H9 (cell line): ENCODE measurements at places on chromosomes 7 and 10. TPM values are rescaled to one million over a fixed set of nuclear protein-coding genes. Genes with fewer than 3 reads are reported as not detected.

The TEX47 gene
- not detected in 2 replicates for total RNA-seq

DNA sequence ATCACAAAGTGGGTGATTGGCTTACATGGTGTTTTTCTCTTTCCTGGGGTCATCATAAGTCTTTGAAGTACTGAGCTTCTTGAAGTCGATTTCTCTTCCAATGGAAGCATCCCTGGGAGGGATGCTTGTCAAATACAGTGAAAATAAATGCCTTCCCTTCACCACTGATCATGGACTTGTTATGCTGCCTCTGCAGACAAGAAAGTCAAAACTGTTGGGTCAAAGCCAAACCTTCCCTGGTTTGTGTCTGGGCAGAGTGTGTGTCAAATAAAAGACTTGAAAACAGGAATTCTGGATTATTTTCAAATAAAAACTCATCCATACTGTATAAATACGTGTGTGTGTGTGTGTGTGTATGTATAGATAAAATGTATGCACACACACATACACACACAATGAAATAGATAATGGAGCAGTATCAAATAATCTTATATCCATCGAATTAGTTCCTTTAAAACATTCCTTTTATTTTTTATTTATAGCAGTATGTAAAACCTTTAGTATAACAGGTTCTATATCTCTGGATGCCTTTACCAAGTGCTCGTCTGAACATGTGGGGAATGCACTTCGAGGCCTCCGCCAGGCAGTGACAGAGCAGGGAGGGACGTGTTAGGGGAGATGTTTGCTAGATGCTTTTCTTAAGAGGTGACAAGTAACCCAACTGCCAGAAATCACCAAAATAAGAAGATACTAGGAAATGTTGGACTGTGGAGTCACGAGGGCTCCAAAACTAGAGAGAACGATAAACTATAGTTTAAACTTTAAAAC is 27.2 kb upstream of the WNT16 start:
- DNase-seq = no peak

DNA sequence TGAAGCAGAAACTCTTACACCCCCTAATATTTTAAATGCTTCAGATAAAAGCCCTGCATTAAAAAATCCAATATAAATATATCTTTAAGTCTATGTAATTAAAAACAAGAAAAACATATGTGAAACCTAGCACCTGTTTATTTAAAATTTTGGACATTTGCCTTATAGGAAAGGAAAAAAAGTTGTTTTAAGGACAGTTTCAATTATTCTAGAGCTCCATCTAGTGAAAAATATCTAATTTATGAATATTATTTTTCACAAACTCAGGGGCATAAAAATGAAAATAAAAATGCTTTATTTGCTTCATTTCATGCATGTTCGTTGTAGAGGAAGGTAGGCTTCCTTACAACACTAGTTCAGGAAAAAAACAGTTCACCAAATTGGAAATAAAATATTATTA is 26.1 kb downstream of the ENKUR start:
- no peak for DNase-seq

GRCh38 chr7:13411636-13412035 is 577.8 kb downstream of the ETV1 start:
- no peak for DNase-seq

DNA sequence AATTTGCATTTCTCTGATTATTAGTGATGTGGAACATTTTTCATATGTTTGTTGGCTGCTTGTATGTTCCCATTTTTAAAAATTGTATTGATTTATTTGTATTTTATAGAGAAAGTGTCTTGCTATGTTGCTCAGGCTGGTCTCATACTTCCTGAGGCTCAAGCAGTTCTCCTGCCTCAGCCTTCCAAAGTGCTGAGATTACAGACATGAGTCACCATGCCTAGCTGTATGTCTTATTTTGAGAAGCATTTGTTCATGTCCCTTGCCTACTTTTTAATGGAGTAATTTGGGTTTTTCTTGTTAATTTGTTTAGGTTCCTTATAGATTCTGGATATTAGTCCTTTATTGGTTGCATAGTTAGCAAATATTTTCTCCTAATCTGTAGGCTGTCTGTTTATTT is 214.2 kb upstream of the KAT6B start:
- DNase-seq = no peak

The FAM131B gene
- total RNA-seq = 17.3 and 18.5 TPM in 2 replicates

- peak; percentile 75 for DNase-seq
Observed at GRCh38 chr7:2608921-2609411, 22.8 kb upstream of the TTYH3 start.

GRCh38 chr10:101216207-101217043 is 12.8 kb downstream of the LBX1 start:
- no peak for DNase-seq

GRCh38 chr7:52079726-52080125 is 763.1 kb upstream of the COBL start:
- DNase-seq = no peak

GRCh38 chr7:107201795-107202450 is 33.1 kb downstream of the HBP1 start:
- DNase-seq = peak; percentile 41

GRCh38 chr10:19785366-19785765 is 30.9 kb upstream of the PLXDC2 start:
- DNase-seq = no peak

The ANXA8 gene
- 0.22 TPM in 2 replicates for total RNA-seq

DNA sequence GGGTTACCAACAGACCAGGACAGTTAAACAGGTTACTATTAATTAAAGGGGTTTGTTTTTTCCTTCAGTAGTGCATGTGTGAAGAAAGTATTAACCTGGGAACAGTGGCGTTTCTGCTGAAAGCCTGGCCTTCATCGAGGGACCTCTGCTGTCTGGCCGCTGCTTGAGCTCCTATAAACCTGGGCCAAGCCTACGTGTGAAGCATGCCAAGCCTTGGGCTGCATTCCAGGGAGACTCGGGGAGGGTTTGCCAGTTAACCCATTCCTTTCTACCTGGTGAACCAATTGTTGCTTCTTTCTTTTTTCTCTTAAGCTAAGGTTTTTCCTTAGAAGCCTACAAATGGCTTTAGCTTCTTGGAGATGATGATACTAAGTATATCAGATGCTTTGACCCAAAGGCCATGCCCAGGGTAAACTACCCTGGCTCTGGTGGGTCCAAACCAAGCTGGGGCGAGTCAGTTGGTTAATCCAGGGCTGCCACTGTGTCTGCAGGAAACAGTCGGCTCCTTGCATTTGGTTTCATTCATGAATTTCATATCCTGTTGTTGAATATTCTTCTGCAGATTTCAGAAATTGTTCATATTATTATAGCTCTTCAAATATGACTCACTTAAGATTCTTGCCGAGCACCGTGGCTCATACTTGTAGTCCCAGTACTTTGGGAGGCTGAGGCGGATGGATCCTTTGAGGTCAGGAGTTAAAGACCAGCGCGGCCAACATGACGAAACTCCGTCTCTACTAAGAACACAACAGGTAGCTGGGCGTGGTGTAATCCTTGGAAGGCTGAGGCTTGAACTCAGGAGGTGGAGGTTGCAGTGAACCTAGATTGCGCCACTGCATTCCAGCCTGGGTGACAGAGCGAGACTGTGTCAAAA is 23.8 kb downstream of the PFKP start:
- DNase-seq = no peak

- DNase-seq = peak; percentile 78
Observed at GRCh38 chr10:131726076-131726880, 174.5 kb upstream of the PPP2R2D start.

DNA sequence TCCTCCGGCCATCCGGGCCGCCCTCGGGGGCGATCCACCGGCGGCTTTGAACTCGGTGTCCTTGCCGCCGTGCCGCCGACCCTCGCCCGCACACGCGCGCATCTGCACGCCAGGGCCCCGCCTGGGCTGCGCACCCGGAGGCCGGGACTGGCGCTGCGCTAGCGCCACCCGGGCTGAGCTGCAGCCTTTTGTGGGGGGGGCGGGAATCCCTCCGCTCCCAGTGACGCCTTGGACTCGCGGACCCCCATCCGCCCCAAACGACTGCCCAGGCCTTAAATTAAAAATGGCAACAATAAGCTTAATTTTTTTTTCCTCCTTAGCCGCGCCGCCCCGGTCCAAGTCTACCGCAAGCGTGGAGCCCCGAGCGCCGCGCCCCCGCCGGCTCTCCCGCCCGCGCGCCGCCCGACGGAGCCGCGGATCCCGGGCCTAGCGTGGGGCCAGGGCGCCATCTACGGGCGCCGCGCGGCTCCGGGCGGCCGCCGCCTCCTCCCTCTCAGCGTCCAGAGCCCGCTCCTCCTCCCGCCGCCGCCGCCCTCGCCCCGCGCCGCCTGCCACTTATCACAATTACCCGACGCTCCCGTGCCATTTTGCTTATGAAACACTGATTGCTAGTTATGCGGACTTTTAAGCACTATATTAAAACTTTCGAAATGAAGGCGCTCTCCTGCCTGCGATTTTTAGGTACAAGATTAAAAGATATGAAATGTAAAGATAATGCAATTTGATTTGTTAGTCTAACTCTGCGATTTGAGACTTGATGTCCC is 7.5 kb upstream of the EBF3 start:
- peak; percentile 64 for DNase-seq

The GHRHR gene
- total RNA-seq = 5.9 and 7.4 TPM in 2 replicates

The MMRN2 gene
- 1.0 and 1.4 TPM in 2 replicates for total RNA-seq

- no peak for DNase-seq
Observed at GRCh38 chr10:14304046-14304445, 26.7 kb downstream of the FRMD4A start.

- DNase-seq = no peak
Observed at GRCh38 chr10:92177546-92177945, 113.3 kb downstream of the CPEB3 start.

GRCh38 chr10:8061274-8062211 is 7.1 kb downstream of the GATA3 start:
- no peak for DNase-seq

DNA sequence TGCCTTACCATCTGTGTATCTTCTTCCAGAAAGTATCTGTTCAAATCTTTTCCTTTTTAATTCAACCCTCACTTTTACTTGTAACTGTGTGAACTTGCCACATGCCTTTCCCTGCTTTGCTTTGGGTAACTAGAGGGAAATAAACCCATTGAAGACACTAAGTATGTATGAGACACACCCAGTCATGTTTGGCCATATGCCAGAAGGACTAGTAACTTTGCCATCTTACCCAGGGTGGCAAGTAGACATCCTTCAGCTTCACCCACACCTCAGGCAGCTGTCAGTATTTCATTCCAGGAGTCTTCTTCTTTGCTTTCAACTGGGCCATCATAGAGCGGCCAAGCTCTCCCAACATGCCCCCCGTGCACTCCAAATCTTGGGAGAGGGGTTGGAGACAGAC is 323.1 kb downstream of the TNS3 start:
- no peak for DNase-seq

- no peak for DNase-seq
Observed at GRCh38 chr7:16944936-16945335, 63.2 kb upstream of the AGR3 start.

- DNase-seq = no peak
Observed at GRCh38 chr7:141956084-141956483, 9.3 kb upstream of the CLEC5A start.

The ADRB1 gene
- total RNA-seq = 0.13 TPM in 1 of 2 replicates, not detected in the other

The LRIT1 gene
- not detected in 2 replicates for total RNA-seq

The MUC12 gene
- 11.5 and 12.2 TPM in 2 replicates for total RNA-seq
